Activated CD4-positive, CD25-positive, alpha-beta regulatory T cell (primary cell): ENCODE measurements at places on chromosomes 16 and 17.

DNA sequence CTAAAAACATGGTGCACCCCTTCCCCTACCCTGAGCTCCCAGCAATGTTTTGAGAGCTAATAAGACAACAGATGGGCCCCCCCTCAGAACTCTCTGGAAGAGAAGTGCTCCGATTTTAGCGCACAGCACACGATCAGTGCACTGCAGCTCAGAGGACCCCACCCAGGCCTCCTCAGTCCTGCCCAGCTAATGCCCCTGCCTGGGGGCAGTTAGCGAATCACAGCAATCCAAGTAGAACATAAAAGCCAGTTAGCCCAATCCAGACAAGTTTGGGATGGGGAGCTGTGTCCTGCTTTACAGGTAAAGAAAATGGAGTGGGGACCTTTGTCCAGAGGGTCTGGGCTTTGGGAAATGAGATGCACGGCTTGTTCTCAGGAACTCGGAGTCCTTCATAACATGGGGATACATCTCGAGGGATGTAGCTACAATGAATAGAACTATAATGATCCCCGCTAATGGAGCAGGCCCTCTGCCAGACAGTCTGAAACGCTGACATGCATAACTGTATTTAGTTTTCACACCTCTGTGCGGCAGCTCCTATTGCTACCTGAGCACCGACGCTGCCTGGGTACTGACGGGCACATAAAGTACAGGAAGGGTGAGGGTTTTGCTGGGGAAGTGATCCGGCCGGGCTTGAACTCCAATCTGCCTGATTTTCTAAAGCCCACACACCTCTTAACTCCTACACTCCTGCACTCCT is 29.7 kb upstream of the CDC42EP4 start:
- no peak for DNase-seq

GRCh38 chr16:69316595-69317034 is 5.5 kb downstream of the VPS4A start:
- no peak for DNase-seq

DNA sequence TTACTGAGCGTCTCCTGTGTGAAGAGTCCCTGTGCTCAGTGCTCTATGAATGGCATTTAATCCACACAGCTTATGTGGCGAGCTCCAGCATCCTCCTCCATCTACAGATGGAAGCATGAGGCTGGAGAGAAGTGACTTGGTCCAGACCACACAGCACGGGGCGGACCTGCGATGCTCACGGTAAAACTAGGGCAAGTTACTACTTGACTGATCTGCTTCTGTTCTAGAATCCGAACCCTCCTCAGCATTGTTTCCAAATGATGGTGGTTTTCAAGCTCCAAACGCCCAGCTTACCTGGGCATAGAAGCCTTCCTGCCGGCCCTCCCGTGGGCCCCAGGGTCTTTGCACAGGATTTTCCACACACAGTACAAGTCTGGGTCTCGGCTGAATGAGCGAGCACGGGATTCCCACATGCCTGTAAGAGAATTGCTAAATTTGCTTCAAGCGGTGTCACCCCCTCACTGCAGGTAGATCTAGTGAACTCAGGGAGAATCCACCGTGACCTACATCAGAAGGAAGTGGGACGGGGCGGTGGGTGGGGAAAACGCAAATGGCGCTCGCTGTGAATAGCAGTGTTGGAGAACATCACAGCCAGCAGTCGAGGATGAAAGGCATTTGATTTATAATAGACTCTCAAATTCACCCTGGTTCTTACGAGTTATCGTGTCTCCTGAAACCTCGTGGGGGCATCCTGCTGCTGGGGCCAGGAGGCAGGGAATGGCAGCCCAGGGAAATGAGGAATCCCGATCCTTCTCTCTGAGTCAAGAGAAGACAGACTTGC is 101.1 kb downstream of the CMIP start:
- DNase-seq = no peak

DNA sequence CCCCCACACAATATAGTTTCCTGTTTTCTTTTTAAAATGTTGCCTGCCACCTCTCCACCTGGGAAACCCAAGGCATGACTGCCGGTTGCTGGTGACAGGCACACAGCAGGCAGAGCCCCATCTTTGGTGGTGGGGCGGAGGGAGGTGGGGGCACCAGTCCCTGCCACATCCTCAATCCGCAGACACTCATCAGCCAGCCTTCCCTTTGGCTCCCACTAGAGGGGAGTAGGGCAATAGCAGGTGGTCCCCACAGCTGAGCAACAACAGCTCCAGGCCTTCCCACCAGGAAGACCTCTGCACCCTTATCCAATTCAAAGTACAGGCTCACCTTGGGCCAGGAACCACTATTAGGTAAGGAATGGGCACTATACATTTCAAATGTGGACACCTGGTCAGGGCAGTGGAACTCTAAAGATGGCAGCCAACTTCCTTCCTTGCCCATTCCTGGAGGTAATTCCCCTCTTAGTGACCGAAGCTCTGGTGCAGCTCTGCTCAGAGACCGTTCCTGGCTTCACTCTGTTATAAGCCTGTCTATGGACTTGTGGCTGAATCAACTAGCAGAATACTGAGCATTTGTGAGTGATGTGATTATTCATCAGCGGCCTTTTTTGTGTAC is 13.9 kb downstream of the RECQL5 start:
- no peak for DNase-seq

DNA sequence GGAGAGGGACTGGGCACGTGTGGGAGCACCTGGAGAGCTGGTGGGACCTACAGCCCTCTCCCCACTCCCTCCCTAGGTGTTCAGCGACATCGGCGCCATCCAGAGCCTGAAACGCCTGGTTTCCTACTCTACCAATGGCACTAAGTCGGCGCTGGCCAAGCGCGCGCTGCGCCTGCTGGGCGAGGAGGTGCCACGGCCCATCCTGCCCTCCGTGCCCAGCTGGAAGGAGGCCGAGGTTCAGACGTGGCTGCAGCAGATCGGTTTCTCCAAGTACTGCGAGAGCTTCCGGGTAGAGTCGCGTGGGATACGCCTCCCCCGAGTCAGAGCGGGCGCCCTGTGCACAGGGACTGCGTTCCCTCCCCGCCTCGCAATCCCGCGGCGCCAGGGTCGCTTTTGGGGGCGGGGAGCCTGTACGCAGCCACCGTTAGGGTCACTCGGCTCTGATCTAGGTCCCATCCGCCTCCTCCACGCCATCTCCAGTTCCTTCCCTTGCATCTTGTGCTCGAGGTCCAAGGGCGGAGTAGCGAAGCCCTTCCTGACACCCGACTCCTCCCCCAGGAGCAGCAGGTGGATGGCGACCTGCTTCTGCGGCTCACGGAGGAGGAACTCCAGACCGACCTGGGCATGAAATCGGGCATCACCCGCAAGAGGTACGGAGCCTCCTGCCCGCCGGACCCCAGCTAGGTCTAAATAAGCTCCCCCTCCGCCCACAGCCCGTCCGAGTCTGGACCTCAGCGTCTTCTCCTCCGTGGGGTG is 13.0 kb downstream of the SARM1 start:
- DNase-seq = peak; percentile 38

DNA sequence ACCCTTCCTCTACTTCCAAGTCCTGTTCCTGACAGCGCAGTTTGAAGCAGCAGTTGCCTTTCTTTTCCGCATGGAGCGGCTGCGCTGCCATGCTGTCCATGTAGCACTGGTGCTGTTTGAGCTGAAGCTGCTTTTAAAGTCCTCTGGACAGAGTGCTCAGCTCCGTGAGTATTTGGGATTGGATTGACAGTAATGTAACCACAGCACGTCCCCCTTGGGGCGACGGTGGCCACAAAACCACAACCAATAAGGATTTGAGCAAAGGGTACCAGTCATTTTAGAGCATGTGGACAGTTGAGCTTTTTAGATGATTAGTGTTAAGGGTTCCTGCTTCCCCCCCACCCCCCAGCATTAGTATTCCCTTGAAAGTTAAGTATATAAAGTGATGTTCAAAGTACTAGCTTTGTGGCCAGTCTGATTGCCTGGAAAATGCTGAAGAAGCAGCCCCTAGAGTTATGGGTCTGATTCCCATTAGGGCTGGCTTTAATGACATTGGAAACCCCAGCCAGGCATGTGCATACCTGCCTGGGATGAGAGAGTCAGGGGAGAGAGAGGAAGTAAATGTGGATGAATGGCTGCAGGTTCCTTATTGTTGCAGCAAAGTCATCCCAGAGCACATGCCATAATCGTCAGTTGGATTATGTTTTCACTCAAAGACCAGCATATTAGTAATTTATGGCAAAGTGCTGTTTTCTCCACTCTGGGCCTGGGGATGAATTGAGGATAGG is 31.6 kb upstream of the SLC12A3 start:
- no peak for DNase-seq

GRCh38 chr17:17388657-17389496 is 85.7 kb downstream of the NT5M start:
- DNase-seq = no peak

GRCh38 chr17:72064606-72065193 is 56.1 kb upstream of the SOX9 start:
- no peak for DNase-seq

DNA sequence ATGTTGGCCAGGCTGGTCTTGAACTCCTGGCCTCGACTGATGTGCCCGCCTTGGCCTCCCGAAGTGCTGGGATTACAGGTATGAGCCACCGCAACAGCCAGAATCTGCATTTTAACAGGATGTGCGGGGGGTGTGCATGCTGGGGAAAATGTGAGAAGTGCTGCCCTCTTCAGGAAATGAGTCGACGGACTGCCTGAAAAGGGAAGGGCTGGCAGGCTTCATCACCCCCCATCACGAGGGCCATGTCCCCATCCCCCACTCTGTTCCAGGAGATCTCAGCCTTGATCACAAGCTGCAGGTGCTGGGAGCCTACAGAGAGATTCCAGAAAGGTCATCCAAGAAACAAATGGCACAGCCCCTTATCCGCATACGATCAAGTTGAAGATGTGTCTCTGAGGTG is 195.3 kb upstream of the RPL38 start:
- DNase-seq = no peak

DNA sequence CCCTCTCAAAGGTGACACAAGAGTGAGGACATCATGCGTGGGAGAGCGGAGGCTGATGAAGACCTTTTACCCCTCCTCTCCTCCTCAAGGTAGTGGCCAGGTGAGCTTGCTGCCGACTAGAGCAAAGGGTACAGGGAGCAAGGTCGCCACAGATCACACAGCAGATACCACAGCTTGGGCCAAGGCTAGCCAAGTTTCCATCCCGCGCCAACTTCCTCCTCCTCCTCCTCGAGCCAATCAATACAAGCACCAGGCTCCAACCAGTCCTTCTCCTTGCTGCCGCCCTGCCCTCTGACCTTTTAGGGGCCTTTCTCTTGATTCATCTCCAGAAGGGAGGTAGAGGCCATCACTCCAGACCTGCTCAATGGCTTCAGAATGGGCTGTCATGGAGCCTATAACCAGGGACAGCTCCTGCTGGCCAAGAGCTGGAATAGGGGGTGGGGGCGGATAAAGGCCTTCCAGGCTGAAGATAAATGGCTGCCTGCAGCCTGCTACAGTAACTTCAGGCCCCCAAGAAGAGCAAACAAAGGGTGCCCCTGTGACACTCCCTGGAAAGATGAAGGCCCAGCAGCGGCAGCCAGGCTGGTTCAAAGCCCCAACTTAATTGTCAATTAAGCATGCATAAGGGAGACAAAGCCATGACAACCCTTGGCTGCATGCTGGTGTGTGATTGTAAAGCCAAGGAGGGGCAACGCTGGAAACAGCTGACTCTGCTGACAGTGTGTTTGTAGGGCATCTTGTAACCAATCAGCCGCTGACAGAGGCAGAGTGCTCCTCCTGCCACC is 17.8 kb downstream of the HNF1B start:
- DNase-seq = no peak

DNA sequence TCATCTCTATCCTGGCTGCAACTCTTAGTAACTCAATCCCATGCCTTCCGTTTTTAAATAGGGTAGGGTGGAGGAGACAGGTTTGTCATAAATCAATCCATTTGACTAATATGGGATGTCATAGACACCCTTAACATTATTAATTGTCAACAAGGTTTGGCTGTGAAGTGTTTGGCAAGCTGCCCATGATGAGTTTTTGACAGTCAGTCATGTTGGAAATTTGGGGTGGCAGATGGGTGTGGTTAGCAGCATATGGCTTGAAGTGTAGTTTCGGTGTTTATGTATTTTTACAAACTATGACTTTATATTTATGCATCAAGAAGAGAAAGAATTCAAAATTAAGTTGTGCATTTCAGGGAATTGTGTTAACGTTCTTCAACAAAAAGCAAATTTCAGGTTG is 221.8 kb upstream of the CDH5 start:
- no peak for DNase-seq

DNA sequence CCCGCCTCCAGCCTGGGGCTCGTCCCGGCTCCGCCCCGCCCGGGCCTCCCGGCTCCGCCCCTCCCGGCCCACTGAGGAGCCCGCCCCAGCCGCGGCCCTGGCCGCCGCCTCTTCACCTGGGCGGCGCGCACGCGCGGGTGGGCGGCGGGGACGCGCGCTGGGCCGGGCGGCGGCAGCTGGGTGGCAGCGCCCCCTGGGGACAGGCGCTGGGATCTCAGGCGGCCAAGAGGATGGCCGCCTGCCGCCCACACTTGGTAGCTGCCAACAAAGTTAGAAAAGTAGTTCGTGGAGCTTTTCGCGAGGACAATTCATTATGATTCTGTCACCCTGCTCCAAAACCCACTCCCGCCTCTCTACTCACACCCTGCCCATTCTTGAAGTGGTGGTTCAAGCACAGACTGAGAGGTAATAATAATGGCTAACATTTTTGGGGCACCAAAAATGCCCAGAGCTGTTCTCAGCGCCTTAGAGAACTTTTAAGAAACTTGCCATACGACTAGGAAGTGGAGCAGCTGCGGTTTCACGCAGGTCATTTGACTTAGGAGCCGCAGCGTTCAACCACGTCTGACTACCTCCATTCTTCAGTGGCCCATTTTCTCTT is 340 bp upstream of the MYO1D start:
- peak; percentile 78 for DNase-seq

- DNase-seq = no peak
Observed at GRCh38 chr17:44216694-44217093, 2.8 kb downstream of the UBTF start.

GRCh38 chr17:36132421-36132831 is 28.8 kb downstream of the CCL4 start:
- no peak for DNase-seq

GRCh38 chr16:49856672-49857330 is 889 bp upstream of the ZNF423 start:
- DNase-seq = no peak

DNA sequence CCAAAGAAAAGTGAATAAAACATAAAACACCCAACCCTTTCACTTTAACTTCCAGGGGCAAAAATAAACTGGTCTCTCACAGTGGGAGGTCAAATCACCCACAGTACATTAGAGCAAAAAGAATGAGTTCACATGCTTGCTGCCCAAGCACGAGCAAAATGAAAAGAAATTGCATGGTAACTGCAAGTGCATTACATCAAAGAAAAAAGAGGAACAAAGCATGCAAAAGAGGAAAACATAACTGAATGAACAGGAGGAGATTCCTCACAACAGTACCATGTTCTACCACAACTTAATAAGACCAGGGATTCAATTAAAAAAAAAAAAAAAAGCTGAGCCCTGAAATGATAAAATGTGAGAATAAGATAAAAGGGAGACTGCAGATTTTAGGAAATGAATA is 12.3 kb downstream of the DNAH2 start:
- DNase-seq = no peak

GRCh38 chr16:69566981-69567680 is 1.4 kb downstream of the NFAT5 start:
- DNase-seq = no peak
